ENCODE measurements at places on chromosomes 7 and 10. TPM values are rescaled to one million over a fixed set of nuclear protein-coding genes. Genes with fewer than 3 reads are reported as not detected.

Gene NME8
- total RNA-seq: not detected

Gene TLX1
- total RNA-seq: not detected

Gene AKR1C3
- 13.4 TPM for total RNA-seq

Gene UTF1
- not detected for total RNA-seq

Gene FOXK1
- total RNA-seq: 22.2 TPM

Gene SPAM1
- total RNA-seq: not detected

Gene UCMA
- not detected for total RNA-seq

DNA sequence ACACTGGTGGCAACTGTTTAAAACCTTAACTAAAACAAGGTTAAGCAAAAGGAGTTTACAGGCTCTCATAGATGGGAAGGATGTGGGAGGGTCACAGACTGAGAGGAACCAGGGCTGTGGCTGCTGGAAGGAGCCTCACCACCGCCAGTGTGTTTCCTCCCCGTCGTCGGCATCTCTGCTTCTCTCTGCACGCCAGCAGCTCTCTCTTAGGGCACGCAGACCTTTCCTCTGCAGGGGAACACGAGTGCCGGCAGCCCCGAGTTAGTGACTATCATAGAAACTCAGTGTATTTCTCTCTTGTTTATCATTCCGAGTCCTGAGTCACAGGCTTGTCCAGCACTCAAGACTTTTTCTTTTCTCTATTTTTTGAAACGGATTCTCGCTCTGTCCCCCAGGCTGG lies 8.1 kb upstream of the SH2D4B start:
- no peak for DNase-seq

DNA sequence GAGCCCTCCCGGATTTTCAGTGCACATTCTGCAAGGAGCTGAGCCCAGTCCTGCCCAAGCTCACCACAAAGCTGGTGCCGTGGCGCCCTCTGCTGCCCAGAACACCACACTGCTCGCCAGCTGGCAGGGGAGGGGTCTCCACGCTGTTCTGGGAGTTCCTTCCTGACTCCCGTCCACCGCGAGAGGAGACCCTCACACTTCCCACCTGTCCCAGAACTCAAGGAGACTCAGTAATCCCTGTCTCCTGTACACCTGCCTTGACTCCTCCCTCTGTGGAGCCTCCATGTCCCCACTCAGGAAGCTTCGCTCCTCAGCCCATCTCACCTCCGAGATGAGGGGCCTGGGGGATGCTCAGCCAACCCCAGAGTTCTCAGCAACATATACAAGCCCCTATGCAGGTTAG lies 11.3 kb downstream of the C10orf105 start:
- DNase-seq: no peak

GRCh38 chr7:30302656-30303311 lies 18.4 kb downstream of the ZNRF2 start:
- no peak for DNase-seq

GRCh38 chr7:99628471-99629465 lies 12.0 kb downstream of the ZSCAN25 start:
- no peak for DNase-seq

DNA sequence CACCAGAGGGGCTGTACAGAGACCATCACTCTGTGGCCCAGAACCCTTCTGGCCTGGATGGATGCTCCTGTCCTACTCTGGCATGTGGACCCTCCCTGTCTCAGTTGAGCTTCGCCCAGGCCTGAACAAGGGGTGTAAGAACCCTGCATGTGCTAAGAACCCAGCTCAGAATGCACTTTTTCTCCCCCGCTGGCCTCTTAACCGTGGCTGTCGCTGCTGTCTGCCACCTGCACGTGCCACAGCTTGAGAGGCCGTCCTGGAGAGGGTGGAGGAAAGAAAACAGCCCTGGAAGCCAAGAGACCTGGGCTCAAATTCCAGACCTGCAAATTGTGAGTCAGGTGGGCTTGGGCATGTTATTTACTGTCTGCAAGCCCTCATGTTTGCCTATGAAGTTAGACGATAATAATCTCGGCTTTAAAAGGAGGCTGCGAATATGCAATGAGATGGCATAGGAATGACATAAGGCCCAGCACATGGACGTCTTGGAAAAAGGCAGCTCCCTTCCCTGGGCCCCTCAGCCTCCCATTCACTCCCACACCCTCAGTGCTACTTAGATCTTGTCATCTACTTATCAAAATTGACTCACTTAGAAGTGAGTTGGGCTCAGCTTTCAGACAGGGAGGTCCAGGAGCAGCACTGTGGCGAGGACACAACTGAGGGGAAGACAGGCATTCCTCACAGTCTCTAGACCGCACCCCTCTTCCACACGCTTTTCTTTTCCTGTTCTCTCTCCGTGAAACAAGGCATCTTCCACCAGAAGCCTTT lies 31.4 kb downstream of the FIGNL1 start:
- DNase-seq: no peak

GRCh38 chr10:71077143-71077581 lies 135.2 kb upstream of the UNC5B start:
- no peak for DNase-seq

Measured in urinary bladder (tissue), 4 donors.